ENCODE measurements at places on chromosomes 5 and 9. TPM values are rescaled to one million over a fixed set of nuclear protein-coding genes. Genes with fewer than 3 reads are reported as not detected.

The OR13C5 gene
- not detected for total RNA-seq

GRCh38 chr9:89412951-89413350, 85.0 kb downstream of the SEMA4D start:
- DNase-seq: no peak

- no peak for DNase-seq
These were observed 91.1 kb downstream of the MRPS27 start for GRCh38 chr5:72228960-72229359.

DNA sequence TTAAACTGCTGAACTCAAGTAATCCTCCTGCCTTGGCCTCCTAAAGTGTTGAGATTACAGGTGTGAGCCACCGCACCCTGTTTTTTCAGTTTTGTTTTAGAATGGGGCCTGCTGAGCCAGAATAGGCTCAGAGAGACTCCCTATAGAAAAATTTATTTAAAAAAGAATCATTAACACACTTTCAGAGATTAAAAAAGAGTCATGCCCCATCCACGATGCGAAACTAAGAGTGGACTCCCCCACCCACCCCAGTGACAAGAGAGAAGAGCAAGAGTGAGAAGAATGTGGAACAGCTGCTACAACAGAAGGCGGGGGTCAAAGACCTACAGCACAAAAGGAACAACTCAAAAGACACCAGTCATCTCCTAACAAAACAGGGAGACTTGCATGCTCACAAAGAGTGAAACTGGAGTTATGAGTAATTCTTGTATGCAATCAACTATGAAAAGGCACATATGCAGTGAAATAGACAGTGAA, 47.2 kb downstream of the GLDC start:
- DNase-seq: no peak

DNA sequence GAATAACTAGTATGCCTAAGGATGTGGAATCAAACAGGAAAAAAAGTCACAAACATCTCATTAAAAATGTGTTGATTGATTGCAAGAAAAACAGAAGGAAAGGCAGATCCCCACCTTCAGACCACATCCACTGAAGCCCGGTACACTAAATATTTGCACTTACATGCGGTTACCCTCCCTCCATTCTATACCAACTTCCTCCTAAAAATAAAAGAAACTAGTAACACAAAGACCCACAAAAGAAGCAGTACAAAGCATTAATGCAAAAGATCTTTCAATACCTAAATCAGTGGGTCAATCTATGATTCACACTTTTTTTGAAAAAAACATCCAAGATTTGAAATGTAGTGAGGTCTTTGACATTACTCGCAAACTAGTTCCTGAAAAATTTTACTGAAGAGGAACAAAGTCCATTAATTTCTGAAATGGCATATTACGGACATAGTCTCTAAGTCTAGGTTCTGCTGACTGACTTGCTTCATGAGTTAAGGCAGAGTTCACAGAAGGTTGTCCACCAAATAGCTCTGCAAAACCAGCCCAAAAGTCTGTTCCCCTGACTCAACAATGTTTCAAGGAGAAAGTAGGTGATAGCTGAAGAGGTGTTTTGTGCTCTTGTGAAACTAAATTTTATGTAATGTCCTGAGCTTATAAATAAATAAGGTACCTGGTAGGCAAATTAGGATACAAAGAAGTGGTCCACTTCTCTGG, 100.7 kb downstream of the PAM start:
- DNase-seq: no peak

The FCN2 gene
- total RNA-seq: not detected

DNA sequence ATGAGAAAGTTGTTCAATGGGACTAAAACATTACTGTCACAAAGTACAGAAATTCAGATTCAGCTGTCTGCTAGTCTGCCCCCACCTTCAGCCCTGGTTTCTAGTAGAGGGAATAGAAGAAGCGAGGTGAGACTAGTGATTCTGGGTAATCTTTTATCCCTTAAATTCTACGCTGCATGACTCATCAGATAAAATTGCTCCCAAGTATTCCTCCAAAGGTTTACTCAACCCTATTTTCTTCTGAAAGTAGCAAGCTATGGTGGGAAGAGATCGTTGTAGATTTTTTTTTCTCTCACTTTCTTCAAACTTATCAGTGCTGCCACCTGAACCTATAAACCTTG, 318.9 kb upstream of the RIOK2 start:
- DNase-seq: no peak

GRCh38 chr9:20442461-20443319, 179.6 kb downstream of the MLLT3 start:
- no peak for DNase-seq

DNA sequence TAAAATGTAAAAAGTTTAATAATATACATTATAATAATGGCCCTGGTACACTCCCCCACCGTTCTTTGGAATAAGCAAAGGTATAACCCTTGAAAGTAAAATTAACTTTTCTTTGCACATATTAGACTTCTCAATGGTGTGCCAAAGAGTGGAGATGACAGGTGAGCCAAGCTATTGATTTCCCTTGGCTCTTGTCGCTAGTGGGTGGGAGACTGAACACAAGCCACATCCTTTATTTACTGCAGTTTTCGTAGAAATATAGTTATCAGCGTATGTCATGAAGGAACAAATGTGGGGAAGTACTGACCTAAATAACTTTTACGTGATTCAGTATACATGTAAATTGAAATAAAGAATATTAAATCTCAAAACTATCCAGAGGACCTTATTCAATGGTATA, 549.3 kb downstream of the RAB3C start:
- DNase-seq: no peak

GRCh38 chr9:2686911-2687310, 30.4 kb upstream of the KCNV2 start:
- DNase-seq: no peak

The PLAC8L1 gene
- total RNA-seq: not detected

GRCh38 chr5:9691261-9691660, 61.1 kb upstream of the TAS2R1 start:
- DNase-seq: no peak

DNA sequence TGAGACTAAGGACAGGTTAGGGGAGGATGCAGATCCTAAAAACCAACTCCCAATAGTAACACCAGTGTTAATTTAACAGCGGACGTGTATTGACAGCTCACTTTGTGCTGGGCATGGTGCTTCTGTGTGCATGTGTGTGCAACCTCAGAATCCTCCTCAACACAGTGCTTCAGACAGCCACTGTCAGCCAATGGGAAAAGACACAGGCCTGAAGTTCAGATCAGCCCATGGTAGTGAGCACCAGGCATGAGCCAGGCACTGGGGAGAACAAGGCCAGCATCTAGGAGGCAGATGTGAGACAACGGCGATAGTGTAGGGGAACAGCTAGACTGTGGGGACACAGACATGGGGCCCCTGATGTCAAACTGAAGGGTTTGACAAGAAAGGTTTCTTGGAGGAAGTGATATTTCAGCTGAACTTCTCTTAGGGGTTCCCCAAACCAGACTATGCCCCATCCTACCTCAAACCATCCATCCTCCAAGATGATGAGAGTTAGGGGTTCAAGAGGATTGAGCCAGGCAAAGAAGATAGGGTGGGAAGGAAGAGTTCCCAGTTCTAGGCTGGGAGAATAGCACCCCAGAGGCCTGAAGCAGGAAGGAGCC, 71.5 kb upstream of the PSD2 start:
- DNase-seq: no peak

GRCh38 chr9:137917116-137917515, 39.5 kb downstream of the CACNA1B start:
- no peak for DNase-seq

GRCh38 chr9:93264338-93265125, 80.6 kb downstream of the WNK2 start:
- no peak for DNase-seq

The PRRX2 gene
- 1.6 TPM for total RNA-seq

The BTNL9 gene
- 3.2 TPM for total RNA-seq

DNA sequence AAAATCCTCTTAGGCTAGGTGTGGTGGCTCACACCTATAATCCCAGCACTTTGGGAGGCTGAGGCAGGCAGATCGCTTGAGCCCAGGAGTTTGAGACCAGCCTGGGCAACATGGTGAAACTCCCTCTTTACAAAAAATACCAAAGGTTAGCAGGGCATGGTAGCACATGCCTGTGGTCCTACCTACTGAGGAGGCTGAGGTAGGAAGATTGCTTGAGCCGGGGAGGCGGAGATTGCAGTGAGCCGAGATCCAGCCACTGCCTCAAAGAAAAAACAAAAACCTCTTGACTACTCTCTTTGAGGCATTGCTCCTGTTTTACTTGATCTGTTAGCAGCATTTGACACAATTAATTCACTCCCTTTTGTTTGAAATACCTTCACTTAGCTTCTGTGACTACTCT, 20.7 kb downstream of the KIF2A start:
- DNase-seq: no peak

The OTP gene
- not detected for total RNA-seq

The CRB2 gene
- 0.47 TPM for total RNA-seq

- no peak for DNase-seq
These were observed 92.3 kb upstream of the PTGER4 start for GRCh38 chr5:40587376-40587775.

- DNase-seq: no peak
These were observed 338.4 kb downstream of the DNAH5 start for GRCh38 chr5:13606051-13606450.

GRCh38 chr5:39411061-39411460, 13.7 kb downstream of the DAB2 start:
- no peak for DNase-seq

GRCh38 chr5:109739741-109740728, 50.3 kb downstream of the MAN2A1 start:
- DNase-seq: no peak

GRCh38 chr9:28190981-28191380, 617.7 kb upstream of the C9orf72 start:
- no peak for DNase-seq

The POLR3G gene
- 1.5 TPM for total RNA-seq

The GRK6 gene
- total RNA-seq: 38.4 TPM
